Spinal cord (tissue), 10 donors: ENCODE measurements at places on chromosomes 5 and 9. TPM values are rescaled to one million over a fixed set of nuclear protein-coding genes. Genes with fewer than 3 reads are reported as not detected.

PAEP gene
- 0.42 TPM for polyA plus RNA-seq

DNA sequence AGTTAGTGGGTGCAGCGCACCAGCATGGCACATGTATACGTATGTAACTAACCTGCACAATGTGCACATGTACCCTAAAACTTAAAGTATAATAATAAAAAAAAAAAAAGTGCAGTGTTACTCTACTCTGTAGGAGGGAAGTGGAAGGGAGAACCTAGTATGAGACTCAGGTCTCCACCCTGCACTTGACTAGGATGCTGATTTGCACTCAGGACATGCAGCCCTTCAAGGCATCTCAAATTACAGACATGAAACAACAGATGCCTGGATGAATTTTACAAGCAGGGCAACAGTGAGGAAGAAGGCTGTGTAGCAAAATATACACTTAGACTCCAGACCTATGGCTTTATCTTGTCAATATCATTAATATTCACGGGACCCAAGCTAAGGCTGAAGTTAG is 16.5 kb downstream of the TRIM32 start:
- DNase-seq: no peak

- DNase-seq: no peak
Measured at GRCh38 chr9:106421772-106422171, 441.2 kb upstream of the ZNF462 start.

DNA sequence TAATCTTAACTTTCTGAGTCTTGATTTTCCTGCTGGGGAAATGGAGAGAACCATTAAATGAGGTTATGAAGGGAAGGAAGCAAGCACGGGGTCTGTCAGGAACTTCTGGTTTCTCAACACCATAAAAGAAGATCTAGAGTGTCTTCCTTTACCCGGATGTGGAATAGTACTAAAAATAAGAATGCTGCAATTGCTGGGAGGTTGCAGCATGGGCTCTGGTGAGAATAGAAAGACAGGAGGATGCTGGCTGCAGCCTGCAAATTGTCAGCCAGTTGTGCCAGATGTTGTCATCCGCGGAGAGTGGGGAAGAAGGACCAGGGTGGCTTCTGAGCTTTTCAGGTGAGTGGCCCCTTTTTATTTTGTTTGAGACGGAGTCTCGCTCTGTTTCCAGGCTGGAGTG is 69.3 kb upstream of the STC2 start:
- DNase-seq: no peak
